ENCODE measurements at places on chromosomes 6 and 20.

- no peak for DNase-seq
Observed at GRCh38 chr6:170147056-170147787, 143.7 kb downstream of the DLL1 start.

DNA sequence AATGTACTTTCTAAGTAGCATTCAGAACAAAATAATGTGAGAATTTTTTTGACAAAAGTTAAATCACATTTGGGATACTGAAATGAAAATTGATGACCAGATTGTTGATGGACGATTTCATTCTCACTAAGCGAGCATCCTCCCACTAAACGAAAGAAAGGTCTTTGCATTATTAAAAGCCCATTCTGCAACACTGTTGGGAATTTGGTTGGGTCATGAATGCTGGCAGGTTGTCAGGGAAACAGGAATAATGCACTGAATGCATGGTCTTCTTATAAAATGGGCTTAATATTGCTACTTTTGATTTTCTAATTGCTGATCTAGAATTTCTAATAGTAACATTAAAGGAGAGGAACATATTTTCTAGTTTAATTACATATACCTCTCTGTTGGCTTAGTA, 229.8 kb downstream of the NKAIN2 start:
- no peak for DNase-seq

DNA sequence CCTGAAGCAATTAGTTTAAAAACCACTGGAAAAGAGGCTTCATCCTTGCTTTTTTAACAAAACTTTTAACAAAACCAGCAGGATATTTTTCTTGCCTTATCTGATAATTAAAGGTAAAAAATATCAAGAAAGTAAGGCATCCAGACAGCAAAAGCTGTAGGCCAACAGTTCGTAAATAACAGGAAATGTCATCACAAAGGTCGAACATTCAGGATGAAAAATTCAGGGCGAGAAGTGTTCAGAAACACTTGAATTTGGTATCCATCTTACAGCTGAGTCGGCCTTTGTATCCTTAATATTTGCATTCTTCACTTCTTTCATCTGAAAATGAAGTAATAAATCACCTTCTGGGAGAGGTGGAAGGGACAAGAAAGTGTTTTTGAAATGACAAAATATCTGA, 8.2 kb upstream of the FILIP1 start:
- no peak for DNase-seq

GRCh38 chr20:49570161-49570827, 2.4 kb upstream of the PTGIS start:
- no peak for DNase-seq

DNA sequence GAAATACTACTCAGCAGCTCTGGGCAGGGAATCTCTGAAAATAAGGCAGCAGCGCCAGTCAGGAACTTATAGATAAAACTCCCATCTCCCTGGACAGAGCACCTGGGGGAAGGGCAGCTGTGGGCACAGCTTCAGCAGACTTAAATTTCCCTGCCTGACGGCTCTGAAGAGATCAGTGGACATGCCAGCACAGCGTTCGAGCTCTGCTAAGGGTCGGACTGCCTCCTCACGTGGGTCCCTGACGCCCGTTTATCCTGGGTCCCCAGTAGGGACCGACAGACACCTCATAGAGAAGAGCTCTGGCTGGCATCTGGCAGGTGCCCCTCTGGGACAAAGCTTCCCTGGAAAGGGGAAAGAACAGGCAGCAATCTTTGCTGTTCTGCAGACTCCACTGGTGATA, 59.0 kb downstream of the COL21A1 start:
- DNase-seq, result no peak

DNA sequence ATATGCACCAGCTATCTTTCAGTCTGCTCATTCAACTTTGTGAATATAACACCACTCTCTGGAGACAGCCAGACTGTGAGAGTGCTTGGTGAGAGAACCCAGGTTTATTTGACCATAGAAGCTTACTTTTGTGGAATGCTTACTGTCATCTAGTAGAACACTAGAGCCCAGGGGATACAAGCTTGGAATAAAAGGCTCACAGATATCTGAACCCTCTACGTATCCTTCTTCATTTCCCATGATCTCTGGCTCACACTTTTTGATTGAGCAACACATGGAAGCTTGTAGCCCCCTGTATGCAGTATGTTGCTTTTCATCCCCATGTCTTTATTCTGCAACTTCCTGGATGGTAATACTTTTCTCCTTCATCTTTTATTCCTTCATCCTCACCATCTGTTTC, 835.3 kb upstream of the CITED2 start:
- DNase-seq, result no peak

- no peak for DNase-seq
Observed at GRCh38 chr20:47353239-47353691, 3.2 kb downstream of the ZMYND8 start.

DNA sequence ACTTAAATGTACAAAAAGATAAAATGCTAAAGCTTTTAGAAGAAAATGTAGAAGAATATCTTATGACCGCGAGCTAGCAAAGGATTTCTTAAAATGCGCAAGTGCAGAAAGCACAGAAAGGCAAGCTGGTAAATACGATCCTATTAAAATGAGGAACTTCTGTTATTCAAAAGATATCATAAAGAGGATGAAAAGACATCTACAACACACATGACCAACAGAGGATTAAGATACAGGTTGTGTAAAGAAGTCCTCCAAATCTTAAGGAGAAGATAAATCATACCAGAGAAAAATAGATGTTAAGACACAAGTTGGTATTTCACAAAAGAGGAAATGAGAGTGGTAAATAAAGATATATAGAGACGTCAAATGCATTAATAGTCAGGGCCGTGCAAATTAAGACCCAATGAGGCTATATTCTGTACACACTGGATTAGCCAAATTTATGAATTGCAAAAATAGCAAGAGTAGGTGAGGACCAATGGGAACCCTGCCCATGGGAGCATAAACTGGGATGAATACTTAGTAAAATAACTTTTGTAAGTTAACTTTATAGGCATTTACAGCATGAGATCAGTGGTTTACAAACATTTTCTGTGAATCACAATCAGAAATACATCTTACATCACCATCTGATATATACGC, 23.0 kb downstream of the APCDD1L start:
- DNase-seq, result no peak

- DNase-seq, result no peak
Observed at GRCh38 chr6:20554326-20554725, 20.1 kb downstream of the CDKAL1 start.

DNA sequence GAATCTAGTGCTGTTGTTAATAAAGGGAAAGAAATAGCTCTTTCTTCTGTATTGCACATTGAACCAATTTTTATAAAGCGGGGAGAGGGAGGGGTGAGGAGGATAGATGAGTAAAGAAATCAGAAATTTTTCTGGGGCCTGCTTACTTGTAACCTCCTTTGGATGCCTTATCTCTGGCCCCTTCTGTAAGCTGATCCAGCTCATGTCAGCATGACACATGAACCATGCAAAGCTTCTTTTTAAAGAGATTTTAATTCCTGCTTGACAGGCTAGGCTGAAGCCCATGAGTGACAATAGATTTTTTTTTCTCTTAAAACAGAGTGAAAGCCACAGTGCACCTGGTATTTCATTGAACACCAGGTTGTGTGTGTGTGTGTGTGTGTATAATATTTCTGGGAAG, 325.3 kb downstream of the PRL start:
- DNase-seq, result no peak
